ENCODE measurements at places on chromosomes 7 and 10.

DNA sequence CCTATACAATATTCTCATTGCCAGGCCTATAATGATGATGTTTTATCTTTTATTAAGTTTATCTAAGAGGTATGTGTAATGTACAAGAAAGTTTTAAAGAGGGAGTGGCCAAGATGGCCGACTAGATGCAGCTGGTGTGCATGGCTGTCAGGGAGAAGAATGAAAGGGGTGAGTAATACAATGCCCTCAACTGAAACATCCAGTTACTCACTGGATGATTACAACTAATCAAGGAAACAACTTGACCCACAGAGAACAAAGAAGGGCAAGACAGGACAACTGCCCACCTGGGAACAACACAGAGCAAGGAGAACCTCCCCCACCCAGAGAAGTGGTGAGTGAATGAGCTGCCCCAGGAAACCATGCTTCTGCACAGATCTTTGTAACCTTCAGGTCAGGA lies 880.0 kb upstream of the LRRTM3 start:
- no peak for DNase-seq

GRCh38 chr7:74141705-74142104 lies 32.5 kb upstream of the EIF4H start:
- no peak for DNase-seq

- DNase-seq = no peak
These were observed 242.7 kb upstream of the PRSS1 start for GRCh38 chr7:142506601-142507000.

DNA sequence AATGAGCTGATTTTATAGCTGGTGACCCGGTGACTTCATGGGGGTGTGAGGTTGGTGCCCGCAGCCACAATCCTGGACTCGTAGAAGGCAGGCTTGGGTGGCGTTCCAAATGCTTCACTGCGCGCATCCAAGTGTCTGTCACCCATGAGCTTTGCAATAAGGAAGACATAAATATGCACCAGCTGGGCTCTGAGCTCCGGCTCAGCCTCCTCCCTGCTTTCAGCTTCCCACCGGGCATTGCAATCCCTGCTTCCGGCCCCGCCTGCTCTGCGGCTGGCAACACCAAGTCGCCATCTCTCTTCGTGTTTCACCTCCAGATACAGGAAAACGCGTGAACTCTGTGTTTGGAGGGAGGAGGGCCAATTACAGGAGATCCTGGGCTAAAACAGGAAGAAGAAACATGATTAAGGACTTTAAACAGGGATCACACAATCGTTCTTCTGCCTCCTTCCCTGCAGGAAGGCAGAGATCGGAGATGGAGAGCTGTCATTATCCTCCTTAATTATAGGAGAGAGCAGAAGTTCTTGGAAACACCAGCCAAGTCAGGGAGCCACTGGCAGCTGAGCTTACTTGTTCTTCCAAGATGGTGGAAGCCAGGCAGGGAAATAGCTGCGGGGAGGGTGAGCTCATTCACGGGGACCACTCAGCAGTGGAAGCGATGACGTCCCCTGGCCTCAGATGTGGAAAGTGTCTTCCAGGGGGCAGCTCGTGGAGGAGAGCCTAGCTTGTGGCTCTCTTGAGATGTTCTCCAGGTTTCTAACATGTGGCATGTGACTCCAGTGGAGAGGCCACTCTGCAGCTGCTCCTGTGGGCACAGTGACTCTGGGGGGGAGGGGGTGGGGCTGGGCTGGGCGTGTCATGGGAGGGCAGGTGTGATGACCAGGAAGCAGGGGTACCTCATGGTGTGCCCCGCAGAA lies 134.9 kb downstream of the CAMK1D start:
- DNase-seq = no peak

DNA sequence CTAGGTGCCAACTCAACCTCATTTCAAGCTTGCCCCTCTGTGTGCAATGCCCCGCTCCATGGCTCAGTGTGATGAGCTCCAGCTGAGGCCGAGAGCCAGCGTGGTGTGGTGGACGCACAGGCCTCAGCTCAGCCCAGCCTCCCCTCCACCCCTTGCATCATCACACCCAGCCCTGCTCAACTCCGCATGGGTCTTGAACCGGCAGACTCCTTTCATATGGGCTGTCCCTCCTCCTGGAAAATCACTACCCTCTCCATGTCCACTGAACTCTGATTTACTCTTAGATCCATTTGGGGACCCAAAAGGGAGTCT lies 16.6 kb upstream of the SLC18A3 start:
- no peak for DNase-seq

DNA sequence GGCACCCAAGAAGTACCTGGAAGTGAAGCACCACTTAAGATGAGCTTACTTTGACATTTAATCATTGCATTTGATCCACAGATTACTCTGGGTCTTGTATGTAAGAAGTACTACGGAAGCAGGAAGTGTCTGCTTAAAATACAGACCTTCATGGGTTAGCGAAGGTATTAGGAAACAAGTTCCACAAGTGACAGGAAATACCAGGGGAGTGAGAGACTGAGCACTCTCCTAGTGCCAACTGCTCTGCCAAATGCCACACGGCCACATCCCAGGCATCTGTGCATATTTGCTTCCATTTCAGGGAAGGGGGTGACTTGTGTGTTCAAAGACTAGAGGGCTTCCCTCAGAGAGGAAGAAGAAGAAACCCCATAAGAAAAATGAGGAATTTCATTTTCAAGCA lies 57.2 kb upstream of the ANK3 start:
- DNase-seq = no peak

DNA sequence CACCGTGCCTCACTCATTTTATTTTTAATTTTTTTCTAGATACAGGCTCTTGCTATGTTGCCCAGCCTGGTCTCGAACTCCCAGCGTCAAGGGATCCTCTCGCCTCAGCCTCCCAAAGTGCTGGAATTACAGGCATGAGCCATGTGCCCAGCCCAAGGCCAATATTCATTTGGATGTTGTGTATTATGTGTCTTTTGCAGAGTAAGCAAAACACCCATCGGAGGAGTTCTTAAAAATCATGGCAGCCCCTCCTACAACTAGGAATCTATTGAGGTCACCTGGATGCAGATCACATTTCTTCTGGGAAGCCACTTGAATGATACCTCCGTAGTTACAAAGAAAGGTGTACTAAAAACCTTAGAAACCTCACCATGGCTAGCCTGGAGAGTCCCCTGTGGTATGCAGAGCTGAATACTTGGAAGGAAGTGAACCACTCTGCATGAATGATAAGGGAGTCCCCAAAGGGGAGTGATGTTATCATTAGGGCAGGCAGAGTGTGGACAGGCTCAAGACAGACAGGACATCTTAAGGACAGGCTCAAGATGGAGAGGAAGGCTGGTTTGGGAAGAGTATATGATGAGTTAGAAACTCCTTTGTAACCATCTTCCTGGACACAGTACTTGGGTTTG lies 185.7 kb downstream of the TAX1BP1 start:
- no peak for DNase-seq
